ENCODE measurements at places on chromosomes 1 and 21.
A peak's percentile ranks its signal among the peaks of the same experiment; 100 is the strongest.

DNA sequence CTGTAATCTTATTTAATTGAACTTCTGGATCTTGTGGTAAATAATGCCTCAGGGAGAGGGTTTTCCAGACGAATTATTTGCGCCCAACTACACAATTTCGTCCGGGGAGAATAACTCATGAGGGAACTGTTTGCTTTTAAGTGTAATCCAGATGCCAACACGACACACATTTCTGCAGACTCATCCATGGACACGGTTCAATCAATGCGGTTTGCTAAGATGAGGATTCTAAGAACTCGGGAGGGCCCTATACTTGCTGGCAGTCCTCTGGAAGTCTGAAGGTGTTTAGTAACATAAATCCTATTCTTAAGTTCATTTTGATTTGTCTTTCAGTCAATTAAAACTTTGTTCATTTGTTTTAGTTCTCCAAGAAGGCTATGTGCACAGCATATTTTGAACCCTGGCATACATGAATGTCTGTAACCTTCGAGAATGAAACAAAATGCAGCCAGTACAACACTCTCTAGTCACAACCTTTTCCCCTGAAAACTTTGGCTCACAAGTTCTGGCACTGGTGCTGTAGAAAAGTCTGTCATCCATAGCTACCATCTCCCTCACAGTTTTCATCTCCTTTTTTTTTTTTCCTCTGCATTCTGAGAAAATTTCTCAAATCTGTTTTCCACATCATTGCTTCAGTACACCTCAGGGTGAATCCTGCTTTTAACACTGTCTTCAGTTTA lies 38.8 kb downstream of the DIPK1A start:
- DNase-seq = no peak

DNA sequence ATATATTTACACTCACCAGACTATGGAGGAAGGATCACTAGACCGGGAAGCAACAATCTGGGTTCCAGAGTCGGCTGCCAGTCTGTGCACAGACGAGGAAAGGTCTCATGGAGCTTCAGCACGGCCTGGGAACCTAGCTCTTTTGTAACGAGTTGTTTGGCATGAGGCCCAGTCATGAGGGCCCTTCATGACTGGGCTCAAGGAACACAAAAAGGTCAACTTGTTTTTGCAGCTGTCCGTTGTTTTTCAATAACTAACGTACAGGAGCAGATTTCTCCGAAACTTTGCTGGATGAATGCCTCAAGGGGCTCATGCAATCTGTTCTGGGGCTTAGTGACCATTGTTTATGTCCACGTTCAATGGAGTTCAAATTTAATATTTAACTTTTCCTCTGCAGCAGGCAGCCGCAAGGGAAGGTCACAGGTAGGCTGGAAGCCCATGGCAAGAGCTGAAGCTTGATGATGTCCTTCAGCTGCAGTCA lies 5.9 kb upstream of the STUM start:
- no peak for DNase-seq

- peak; percentile 47 for DNase-seq
Measured at GRCh38 chr1:205913451-205914154, 29.7 kb downstream of the SLC26A9 start.

DNA sequence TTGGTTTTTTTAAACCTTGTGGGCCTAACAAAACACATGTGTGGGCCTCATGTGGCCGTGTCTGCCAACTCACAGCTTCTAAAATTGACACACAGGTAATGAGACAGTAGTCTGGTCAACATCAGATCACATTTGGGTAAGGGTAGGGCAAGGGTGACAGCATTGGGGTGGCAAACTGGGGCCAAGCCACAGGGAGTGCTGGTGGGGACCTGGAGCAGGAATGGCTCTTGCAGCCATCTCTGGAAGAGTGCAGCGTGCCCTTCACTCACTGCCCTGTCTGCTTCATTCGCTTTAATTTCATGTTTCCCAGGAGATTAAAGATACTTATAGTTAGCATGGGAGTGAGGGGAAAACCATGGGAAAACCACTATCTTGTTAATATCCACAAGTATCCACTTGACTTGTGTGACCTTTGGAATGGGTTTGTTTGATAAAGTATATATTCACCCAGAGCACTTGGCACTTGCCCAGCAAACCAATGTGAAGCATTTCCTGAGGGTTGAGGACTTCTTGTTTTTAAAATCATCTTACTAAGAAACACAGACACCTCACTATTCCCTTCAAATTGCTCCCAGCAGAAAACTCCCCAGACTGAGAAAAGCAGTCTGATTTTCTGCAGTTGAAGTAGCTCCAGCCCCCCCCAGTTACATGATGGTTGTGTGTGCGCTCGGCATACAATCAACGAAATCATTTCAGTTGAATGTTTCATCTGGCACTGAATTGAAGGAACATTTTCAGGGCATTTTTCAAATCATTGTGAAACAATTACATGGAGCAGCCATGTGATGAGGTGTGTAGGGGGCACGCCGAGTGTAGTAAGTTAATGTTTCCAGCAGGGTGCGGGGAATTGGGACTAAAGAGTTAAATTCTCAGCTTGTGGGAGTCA lies 175.7 kb downstream of the VPS13D start:
- DNase-seq = peak; percentile 58
